Activated CD4-positive, CD25-positive, alpha-beta regulatory T cell treated with anti-CD3 and anti-CD28 coated beads, Interleukin-2, amount 50 U/mL, for 72 hours (primary cell): ENCODE measurements at places on chromosomes 7 and 10.

GRCh38 chr10:99279626-99280111 lies 44.0 kb upstream of the HPSE2 start:
- DNase-seq = no peak

DNA sequence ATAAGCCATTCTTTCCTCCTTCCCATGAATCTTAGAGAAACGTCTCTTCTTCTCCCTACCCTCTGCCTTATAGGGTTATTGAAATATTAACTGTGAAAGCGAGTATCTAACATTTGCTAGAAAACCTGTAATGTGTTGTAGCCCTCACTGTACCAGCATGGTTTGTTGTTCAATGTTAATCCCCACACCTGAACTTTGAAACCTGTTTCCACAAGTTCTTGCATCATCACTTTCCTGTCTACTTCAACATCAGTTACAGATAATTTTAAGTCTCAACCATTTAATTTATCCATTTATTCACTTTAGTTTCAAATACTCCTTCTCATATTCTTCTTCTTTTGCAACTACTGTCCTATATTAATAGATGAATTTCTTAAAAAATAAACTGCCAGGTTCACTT lies 148.2 kb downstream of the ETV1 start:
- no peak for DNase-seq

- DNase-seq = no peak
These were observed 22.2 kb downstream of the SUGCT start for GRCh38 chr7:40156988-40157387.

- no peak for DNase-seq
These were observed 2.2 kb downstream of the STRA8 start for GRCh38 chr7:135235841-135236240.

- peak; percentile 46 for DNase-seq
These were observed 1.3 kb upstream of the CUL1 start for GRCh38 chr7:148697256-148698006.
